ENCODE measurements at places on chromosomes 6 and 20. TPM values are rescaled to one million over a fixed set of nuclear protein-coding genes. Genes with fewer than 3 reads are reported as not detected.

Gene EDN1
- 7.4 TPM for total RNA-seq

Gene FOXF2
- total RNA-seq: 0.18 TPM

Gene C6orf163
- total RNA-seq: 6.2 TPM

Gene TRIM31
- total RNA-seq: not detected

Gene FAM209B
- not detected for total RNA-seq

Gene VGLL2
- total RNA-seq: 3.4 TPM

Gene RFX6
- not detected for total RNA-seq

Gene HMGCLL1
- total RNA-seq: 6.7 TPM

Gene BMP2
- 24.1 TPM for total RNA-seq

Gene TFAP2D
- total RNA-seq: not detected

Gene ROS1
- 0.23 TPM for total RNA-seq

Gene VIP
- total RNA-seq: 0.23 TPM

Gene PRDM13
- not detected for total RNA-seq

Gene GNAS-AS1
- 2.6 TPM for total RNA-seq

Gene TP53TG5
- 0.12 TPM for total RNA-seq

Gene SAMD5
- total RNA-seq: 12.5 TPM

Gene ENPP5
- total RNA-seq: 14.6 TPM

Gene CALHM4
- total RNA-seq: not detected

Gene HLA-DOB
- total RNA-seq: 0.88 TPM

Gene C4B
- 45.4 TPM for total RNA-seq

Measured in metanephros (tissue), 2 donors.